ENCODE measurements at places on chromosomes 12 and 14.
A peak's percentile ranks its signal among the peaks of the same experiment; 100 is the strongest.

DNA sequence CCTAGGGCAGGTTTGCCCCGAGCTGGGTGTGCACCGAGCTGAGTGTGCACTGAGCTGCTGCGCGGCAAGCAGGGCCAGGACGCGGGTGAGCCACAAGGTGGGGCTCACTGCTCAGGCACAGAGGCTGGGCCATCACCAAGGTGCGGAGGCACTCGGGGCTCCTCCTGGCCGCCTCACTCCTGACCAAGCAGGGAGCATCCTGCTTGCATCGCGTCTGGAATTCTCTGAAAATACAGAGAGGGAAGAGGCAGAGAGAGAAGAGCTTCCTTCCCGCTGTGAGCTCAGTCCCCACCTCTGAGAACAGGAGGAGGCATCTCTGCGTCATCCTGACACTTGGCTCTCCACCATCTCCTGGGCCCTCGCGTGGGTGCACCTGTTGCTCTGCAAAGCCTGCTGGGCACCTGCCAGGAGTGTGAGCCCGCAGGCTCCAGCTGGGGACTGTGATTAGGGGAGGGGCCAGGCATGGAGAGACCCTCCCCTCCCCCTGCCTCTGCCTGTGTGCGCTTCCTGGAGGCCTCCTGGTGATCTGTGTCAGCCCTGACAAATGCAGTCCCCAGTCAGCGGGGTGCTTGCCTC lies 116.3 kb downstream of the GLT1D1 start:
- peak; percentile 36 for DNase-seq

DNA sequence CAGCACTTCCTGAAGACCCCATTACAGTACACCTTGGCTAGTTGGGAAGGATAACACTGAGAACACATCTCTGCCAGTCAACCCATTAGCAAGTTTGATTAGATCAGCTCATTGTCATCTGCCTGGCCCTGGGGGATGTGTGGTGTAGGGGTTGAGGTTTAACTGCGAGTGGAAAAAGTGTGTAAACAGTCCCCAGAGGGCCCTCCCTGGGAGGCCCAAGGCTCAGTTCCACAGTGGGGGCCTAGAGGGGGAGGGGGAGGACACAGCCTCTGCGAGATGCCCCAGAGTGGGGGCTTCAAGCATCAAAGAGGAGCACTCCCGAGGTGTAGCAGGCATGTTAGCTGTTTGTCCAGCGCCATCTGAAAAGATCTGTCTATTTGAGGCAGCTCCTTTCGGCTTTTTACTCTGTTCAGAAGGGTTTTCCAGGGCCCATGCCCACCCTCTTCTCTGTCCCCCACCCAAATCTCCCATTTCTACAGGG lies 344 bp downstream of the LPAR5 start:
- DNase-seq, result no peak

- no peak for DNase-seq
Measured at GRCh38 chr12:123996581-123996980, 23.6 kb downstream of the ZNF664 start.

GRCh38 chr12:121560392-121561008 lies 20.3 kb downstream of the KDM2B start:
- DNase-seq, result no peak

DNA sequence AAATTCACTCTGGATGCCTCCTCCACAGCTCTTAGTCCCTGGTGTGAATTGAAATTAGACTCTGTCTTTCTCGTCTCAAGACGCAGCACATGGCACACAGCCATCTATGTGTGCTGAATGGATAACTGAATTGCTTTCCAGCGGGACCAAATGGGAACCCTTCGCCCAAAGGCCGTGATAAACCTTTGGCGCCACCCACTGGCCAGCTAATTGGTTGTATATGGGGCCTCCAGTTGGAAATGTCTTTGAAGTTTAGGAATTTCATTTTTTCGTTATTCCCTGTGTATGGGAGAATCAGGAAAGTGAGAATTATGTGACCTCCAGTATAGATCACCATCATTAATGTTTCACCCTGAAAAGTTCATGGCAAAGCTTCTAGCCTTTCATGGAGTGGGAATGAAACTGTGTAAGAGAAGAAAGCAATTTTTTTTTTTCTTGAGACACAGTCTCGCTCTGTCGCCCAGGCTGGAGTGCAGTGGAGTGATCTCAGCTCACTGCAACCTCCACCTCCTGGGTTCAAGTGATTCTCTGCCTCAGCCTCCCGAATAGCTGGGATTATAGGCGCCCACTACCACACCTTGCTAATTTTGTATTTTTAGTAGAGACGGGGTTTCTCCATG lies 9.8 kb upstream of the HSP90AA1 start:
- DNase-seq, result peak; percentile 84

- DNase-seq, result no peak
Measured at GRCh38 chr12:29273178-29273843, 107.7 kb downstream of the ERGIC2 start.

GRCh38 chr12:101877806-101878242 lies 444 bp downstream of the DRAM1 start:
- DNase-seq, result no peak

DNA sequence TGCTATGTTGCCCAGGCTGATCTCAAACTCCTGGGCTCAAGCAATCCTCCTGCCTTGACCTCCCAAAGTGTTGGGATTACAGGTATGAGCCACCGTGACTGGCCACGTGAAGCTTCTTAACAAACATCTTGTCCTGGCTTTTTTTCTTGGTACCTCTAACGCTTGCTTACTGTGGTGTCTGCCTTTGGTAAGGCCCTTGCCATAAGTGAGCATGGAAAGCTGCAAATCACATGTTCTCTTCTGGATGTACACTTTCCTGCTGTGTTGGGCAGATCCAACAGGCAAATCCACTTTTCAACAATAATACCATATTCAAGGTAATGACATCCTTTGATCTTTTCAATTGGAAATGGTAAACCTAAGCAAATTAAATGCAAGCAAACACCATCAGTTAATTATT lies 54.6 kb downstream of the ARF6 start:
- no peak for DNase-seq

- no peak for DNase-seq
Measured at GRCh38 chr14:75793806-75794205, 132.8 kb downstream of the TTLL5 start.

GRCh38 chr14:34826661-34827060 lies 48.5 kb downstream of the BAZ1A start:
- no peak for DNase-seq

DNA sequence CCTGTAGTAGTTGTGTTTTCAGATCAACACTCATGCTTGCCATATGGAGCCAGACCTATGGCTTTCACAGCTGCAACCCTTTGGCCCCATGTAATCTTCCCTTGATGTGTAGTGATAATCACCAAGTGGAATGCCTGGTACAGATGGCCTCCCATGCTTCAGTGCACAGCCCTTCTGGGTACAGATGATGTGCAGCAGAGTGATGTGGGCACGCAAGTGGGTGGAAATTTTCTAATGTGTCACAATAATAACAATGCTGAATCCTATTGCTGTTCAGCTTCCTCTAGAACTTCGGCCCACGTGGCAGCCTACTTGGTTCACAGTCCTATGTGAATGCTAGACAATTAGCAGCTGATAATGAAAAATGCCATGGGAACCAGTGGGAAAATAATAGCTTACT lies 188.1 kb downstream of the SNAPC1 start:
- no peak for DNase-seq

GRCh38 chr12:104604995-104605675 lies 148.4 kb downstream of the CHST11 start:
- DNase-seq, result no peak

- DNase-seq, result peak; percentile 46
Measured at GRCh38 chr14:86296173-86296572, 766.2 kb downstream of the FLRT2 start.

DNA sequence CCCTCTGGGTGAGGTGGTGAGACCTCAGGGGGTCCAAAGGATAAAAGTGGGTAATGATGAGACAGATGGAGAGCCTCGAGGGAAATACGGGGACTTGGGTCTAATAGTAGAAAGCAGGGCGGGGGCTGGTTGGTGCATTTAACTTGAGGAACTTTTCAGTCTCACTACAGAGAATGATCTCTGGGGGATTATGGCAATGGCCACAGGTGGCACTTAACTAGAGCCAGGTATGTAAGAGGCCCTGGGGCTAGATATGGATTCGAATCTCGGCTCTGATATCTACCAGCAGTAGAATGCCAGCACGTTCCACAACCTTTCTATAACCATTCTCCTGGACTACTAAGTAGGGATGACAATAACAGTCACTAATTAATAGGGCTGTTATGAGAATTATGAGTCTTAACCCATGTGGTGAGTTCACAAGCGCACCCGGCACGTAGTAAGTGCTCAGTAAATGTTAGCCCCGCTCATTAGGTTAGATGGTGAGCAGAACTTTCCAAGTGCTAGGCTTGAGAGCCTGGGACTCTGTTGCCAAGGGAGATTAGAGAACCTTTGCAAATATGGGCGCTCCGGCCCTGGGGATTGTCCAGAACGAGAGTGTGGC lies 888 bp upstream of the PLXNC1 start:
- DNase-seq, result no peak

GRCh38 chr12:108430245-108430644 lies 84.8 kb upstream of the FICD start:
- no peak for DNase-seq

GRCh38 chr12:42525444-42525843 lies 64.1 kb downstream of the PRICKLE1 start:
- DNase-seq, result no peak

DNA sequence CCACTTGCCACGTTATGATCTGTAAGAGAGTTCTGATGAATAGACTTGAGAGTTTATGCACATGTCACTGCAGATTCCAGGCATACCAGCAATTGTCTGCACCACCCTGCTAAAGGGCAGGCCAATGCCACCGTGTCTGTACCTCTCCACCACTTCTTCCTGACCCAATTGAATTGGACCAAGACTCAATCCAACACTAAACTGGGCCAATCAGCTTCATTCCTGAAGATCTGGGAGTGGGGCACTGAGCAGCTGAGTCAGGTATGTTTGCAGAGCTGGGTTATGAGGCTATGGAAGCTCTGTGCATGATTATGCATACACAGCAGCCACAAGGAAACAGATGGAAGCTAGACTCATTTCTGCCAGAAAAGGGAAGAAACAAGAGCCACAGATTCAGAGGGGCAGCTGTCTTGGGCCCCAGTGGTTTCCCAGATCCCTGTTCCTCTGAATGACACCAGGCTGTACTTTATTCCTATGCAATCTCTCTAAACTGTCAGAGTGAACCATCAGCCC lies 28.0 kb downstream of the DAO start:
- DNase-seq, result no peak

DNA sequence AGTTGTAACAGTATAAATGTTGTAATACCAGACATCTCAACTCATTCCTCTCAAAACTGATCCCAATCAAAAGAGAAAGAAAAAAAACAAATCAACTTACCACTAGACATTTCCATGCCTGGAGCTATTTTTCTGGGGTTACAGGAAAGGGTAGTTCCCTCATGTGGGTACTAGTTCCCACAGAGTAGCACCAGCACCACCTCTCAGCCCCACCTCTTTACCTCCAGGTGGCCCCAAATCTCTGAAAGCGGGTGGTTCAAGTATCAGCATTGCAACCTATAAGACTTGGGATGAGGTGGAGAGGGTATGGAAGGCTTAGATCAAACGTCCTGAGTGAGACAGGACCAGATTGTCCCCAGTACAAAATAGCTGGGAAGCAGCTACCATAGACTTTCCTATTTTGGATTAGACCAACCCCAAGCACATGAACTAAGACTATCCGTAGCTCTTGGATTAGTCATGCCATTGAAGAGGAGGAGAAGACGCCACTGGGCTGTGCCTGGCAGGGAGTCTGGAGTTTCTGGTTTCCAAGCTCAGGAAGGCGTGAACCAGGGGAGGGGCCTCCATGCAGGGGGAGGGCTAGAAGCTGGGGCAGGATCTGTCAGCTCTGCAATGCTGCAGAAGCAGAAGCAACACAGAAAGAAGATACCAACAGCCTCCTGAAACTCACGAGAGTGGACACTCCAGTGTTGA lies at the start of gene SLC39A2:
SLC39A2 (plus strand) TSS at position 620 of the 693 bp plus-strand sequence. CDS start 154 bp downstream, outside the sequence.
- DNase-seq, result no peak

DNA sequence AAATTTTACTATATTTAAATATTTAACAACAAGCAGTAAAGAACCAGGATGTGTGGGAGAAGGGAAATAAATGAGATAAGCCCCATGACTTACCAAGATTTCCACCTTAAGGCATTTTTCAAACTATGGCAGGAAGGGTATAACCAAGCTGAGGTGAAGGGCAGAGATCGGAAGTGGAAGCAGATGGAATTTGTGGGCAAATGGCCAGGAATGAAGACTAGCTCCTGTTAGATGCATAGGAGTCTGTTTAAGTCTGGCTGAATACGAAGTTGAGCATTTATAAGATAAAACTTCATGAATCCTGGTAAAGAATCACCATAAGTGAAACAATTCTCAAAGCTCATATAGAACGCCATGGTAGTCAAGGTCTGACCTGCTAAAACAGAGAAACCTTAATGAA lies 163.5 kb downstream of the DIO2 start:
- DNase-seq, result no peak

- DNase-seq, result no peak
Measured at GRCh38 chr12:110733900-110734299, 8.8 kb downstream of the PPP1CC start.

DNA sequence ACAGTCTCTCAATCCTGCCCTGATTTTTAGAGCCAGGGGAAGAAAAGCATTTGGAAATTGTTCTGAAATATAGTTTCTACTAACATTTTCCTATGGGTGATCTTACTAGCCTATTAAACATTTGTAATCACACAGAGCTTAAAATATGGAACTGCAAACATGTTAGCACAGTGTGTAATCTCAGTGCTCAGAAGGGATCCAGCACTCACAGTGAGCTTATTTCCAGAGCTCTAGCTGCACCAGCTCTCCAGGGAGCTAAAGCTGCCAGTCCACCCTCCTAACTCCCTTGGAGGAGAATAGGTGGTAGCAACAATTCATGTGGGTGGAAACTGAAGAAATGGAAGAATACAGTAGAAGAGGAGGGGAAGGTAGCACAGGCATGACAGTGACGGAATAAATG lies 64.9 kb upstream of the SYT1 start:
- DNase-seq, result no peak

DNA sequence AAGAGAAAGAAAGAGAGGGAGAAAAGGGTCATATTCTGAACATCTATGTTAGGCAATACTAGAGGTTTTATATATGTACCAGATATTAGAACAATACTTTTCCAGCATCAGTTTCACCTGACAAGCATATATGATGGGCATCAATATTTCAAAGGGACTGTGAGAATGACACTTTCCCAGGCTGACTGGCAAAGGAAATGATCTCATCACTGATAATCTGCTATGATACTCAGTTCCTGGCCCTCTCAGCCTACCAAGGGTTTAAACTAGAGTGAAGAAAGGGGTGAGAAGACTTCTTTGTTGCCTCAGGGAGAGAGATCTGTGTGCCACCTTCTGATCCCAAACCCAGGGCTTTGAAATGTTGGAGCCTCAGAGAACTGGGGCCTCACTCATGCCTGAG lies 183.5 kb downstream of the TTC8 start:
- no peak for DNase-seq

- no peak for DNase-seq
Measured at GRCh38 chr12:128790653-128791373, 32.9 kb downstream of the SLC15A4 start.

DNA sequence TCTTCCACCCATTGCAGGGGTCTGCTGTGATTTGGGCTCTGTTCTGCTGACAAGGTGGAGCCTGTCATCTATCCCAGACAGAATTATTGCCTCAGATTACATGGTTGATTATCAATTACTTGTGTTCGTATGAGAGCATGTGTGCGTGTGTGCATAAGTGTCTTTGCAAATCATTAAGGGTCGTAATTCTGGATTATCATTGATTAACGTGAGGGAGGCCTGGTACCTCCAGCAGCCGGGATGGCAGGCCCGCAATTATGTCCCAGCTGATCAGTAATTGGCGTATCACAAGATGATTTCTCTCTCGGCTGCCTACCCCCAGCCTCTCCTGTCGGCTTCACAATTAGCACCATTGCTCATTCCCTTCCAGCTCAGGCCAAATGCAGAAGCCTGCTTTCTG lies 29.6 kb upstream of the IRF2BPL start:
- DNase-seq, result no peak

All from left hindlimb (tissue), 1 donor.